ENCODE measurements at places on chromosomes 6 and 20. TPM values are rescaled to one million over a fixed set of nuclear protein-coding genes. Genes with fewer than 3 reads are reported as not detected.

- no peaks in the 10 kb centered on the region for H3K4me1 ChIP-seq
- no peak overlapping the region for H3K27ac ChIP-seq
- H3K27me3 ChIP-seq = no peaks in the 10 kb centered on the region
- H3K4me3 ChIP-seq = no peak overlapping the region
- no peak for DNase-seq
These were observed 16.0 kb downstream of the TM9SF4 start for GRCh38 chr20:32125506-32125905.

DNA sequence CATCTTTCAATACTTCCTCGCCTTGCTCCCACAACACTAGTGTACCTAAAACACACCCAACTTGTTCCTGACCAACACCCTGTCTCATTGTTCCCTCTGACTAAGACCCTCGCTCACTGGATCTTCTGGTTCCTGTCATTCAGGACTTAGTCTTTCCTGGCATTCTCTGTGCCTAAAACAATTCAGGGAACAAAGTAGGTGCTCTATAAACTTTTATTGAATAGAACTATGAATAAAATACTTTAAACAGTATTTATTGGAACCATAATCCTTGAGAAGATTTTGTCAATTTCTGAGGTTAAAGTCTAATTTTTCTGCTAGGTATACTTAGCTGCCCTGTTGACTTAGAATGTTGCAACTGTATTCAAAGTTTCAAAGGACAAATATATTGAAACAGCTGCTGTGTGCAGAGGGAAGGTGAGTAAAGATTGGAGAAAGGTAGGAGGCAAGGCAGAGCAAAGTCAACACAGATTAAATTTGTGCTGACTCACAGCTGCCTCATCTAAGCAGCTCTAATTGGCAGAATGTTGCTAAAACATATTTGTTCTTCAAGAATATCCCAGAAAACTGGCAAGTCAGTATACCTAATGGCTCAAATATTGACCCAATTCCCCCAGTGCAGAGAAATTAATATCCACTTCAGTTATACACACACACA lies 37.6 kb downstream of the GSTA2 start:
- no peak for DNase-seq
- H3K27ac ChIP-seq = no peak overlapping the region
- H3K4me1 ChIP-seq = peaks cover 32% of the 10 kb centered on the region
- no peak overlapping the region for H3K4me3 ChIP-seq
- no peaks in the 10 kb centered on the region for H3K27me3 ChIP-seq

DNA sequence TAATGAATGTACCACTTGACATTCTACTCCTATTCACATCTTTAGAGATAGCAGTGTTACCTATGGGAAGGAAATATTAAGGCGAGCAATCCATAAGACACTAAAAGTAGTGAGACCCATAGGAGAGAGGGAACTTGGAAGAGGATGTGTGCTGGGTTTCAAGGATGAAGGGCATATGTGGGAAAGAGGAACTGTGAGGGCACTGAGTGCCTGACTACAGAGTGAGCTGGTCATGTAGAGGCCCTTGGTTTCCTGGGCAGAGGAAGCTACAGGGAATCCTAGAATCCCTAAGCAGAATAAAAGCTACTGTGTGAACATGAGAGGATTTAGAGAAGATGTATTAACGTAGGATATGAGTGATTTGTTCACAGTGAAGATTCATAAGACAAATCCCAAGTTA lies 262.8 kb downstream of the FARS2 start:
- no peaks in the 10 kb centered on the region for H3K27me3 ChIP-seq
- no peak overlapping the region for H3K4me3 ChIP-seq
- no peak for DNase-seq
- H3K27ac ChIP-seq = no peak overlapping the region

DNA sequence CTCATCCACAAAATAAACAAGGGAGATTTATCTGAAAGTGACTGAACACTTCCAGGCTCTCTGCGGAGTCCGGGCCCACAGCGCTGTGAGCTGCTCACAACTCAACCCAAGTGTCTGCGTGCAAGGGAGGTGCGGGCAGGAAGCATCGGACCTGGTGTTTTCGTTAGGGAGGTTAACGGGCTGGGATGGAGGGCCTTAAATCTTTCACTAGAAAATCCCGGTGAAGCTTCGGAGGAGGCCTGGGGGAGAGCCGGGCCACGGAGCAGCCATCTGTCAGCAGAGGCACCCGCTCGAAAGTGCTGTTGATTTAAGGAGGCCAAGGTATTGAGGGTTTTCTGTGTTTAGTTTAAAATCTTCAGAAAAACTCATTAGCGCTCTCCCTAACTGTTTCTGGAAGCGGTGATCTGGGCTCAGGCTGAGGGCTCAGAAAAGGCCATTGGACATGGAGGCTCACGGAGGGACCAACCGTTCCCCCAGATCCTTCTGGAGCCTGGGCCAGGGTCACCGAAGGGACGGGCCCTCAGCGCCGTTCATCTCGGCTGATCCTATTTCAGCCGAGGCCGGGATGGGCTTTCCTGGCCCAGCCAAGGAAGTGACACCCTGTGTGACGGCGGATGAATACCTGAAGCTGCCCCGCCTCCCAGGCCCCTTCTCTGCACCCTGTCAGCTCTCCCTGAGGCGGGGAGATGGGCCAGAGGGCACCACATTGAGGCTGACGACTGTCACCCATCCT lies 20.7 kb downstream of the GATA5 start:
- no peak overlapping the region for H3K4me3 ChIP-seq
- H3K27me3 ChIP-seq = peaks cover 5% of the 10 kb centered on the region
- H3K27ac ChIP-seq = no peak overlapping the region
- H3K36me3 ChIP-seq = no peaks in the 10 kb centered on the region

DNA sequence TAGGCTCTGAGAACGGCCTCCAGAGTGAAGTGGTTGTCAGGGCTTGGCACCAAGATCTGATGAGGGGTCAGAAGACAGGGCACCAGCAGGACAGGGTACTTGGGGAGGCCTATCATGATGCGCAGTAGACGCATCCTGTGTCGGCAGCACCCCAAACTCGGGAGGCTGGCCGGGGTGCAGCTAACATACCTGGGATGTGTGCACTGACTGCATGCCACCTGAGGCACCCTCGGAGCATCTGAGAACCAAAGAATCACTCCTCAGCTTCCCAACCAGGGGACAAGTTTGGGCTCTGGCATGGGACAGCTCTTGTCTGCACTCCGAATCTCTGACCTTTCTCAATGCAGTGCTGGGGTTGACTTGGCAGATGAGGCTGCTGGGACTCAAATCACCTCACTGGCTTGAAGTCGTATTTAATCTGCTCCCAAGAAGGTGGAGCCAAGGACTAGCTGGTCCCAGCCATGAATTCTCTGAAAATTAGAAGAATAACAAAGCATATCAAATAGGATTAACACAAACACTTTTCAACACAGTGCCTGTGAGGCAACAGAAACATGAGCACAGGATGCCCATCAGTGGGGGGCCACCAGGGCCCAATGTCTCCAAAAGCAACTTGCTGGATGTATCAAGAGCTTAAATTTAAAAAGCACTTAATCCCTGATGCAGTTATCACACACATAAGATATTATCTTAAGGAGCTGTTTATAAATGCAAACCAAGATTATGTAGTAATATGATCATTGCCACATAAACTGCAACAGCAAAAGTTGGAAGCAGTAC lies 348.8 kb downstream of the PREX1 start:
- H3K4me3 ChIP-seq = no peak overlapping the region
- no peaks in the 10 kb centered on the region for H3K27me3 ChIP-seq
- DNase-seq = no peak
- no peak overlapping the region for H3K27ac ChIP-seq
- H3K36me3 ChIP-seq = no peaks in the 10 kb centered on the region

- no peak for DNase-seq
- no peaks in the 10 kb centered on the region for H3K27me3 ChIP-seq
- H3K27ac ChIP-seq = no peak overlapping the region
- H3K4me1 ChIP-seq = no peaks in the 10 kb centered on the region
- no peak overlapping the region for H3K4me3 ChIP-seq
- no peaks in the 10 kb centered on the region for H3K36me3 ChIP-seq
These were observed 198.1 kb downstream of the MMUT start for GRCh38 chr6:49264909-49265308.

DNA sequence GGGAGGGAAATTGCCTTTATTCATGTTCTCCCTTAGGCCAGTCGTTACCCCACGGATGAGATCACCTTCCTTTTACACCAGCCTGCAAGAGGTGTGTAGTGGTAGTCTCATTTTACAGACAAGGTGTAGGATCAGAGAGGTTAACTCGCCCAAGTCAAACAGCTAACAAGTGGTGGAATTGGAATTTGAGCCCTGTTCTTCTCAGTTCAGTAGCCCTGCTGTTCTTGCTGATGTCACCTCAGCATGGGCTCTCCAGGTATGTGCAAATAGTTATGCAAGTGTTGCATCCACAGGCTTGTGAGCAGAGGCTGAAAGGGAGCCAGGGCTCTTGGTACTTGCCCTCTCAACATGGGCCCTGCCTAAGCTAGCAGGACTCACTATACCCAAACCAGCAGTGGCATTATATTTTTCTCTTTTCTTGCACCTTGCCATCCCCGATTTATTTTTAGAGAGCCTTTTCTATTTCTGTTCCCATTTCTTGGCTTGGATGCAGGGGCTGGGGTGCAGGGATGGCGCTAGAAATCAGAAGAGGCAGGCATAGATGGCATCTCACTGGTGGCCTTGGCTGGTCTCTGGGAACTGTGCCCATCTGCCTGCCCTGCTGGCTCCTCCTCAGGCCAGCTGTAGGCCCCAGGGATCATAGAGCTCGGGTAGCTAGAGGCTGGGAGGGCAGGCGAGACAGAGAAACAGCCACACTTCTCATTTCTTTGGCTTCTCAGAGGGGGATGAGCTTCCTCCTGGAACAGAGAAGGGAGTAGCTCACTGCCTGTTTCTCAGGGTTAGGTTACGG lies 18.2 kb downstream of the PPARD start:
- peaks cover 25% of the 10 kb centered on the region for H3K4me1 ChIP-seq
- no peaks in the 10 kb centered on the region for H3K27me3 ChIP-seq
- no peak overlapping the region for H3K27ac ChIP-seq
- no peak for DNase-seq

DNA sequence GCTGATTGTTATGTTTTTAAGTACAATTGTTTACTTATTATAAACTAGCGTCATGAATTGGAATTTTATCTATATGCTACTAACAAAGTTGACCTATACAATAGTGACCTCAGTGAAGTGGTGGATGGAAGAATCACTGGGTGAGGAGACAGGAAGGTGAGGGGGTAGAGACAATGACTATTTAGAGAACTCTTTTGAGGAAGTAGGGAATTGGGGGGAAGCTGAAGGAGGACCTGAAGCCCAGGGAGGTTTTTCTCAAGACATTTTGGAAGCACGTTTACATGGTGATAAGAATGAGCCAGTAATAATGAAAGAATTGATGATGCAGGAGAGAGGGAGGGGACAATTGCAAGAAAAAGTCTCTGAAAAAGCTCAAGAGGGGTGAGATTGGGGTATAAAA lies 96.4 kb downstream of the RPS12 start:
- no peak overlapping the region for H3K4me3 ChIP-seq
- H3K36me3 ChIP-seq = no peaks in the 10 kb centered on the region
- DNase-seq = no peak
- H3K27ac ChIP-seq = no peak overlapping the region
- peaks cover 5% of the 10 kb centered on the region for H3K27me3 ChIP-seq

DNA sequence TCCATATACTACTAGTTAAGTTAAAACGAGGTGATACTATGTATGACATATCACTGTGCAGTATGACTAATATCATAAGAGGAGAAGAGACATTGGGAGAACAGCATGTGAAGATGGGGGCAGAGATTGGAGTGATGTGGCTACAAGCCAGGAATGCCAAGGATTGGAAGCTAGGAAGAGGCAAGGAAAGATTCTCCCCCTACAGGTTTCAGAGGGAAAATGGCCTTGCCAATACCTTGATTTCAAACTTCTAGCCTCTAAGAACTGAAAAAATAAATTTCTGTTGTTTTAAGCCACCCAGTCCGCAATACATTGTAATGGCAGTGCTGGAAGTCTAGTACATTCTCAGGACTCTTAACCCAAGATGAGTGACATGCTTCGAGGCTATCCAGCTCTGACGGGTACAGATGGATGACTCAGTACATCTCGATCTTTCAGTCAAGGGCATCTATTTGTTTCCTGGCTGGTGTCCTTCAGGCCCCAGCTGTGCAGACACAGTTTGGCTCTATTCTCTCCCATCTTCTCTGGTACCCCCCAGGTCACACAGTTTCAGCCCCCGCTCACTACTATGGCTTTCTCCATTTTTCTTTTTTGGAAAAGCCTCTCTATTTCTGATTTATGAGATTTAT lies 55.5 kb upstream of the THEMIS start:
- H3K27me3 ChIP-seq = no peaks in the 10 kb centered on the region
- H3K4me3 ChIP-seq = no peak overlapping the region
- no peak for DNase-seq

GRCh38 chr20:57398901-57399535 lies 7.8 kb downstream of the RBM38 start:
- peaks cover 50% of the 10 kb centered on the region for H3K4me1 ChIP-seq
- H3K27me3 ChIP-seq = no peaks in the 10 kb centered on the region
- no peak overlapping the region for H3K27ac ChIP-seq
- DNase-seq = no peak

GRCh38 chr6:81401970-81402690 lies 350.4 kb downstream of the TENT5A start:
- no peak overlapping the region for H3K4me3 ChIP-seq
- H3K36me3 ChIP-seq = no peaks in the 10 kb centered on the region
- H3K27me3 ChIP-seq = no peaks in the 10 kb centered on the region
- DNase-seq = no peak

GRCh38 chr6:169707772-169708171 lies 5.8 kb downstream of the C6orf120 start:
- H3K4me3 ChIP-seq = no peak overlapping the region
- no peak overlapping the region for H3K27ac ChIP-seq
- peaks cover 10% of the 10 kb centered on the region for H3K4me1 ChIP-seq
- H3K36me3 ChIP-seq = peaks cover 91% of the 10 kb centered on the region
- DNase-seq = no peak

DNA sequence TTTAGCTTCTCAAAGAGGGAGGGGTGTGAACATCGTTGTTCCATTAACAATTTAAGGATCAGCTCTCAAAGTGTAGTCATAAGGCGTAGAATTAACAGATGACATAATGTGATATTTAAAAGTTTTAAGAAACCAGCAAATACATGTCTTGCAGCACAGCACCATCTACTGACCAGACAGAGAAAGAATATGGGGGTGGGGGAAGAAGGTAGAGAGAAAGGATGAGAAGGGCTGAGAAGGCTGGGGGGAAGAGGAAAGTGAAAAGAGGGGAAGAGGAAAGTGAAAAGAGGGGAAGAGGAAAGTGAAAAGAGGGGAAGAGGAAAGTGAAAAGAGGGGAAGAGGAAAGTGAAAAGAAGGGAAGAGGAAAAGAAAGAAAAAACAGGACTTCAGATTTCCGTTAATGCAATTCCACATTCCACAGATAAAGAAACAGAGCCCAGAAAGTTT lies 80.9 kb downstream of the HAO1 start:
- H3K36me3 ChIP-seq = no peaks in the 10 kb centered on the region
- H3K4me3 ChIP-seq = no peak overlapping the region
- H3K27me3 ChIP-seq = no peaks in the 10 kb centered on the region

GRCh38 chr6:13413900-13414555 lies 73.4 kb downstream of the GFOD1 start:
- no peaks in the 10 kb centered on the region for H3K36me3 ChIP-seq
- no peak overlapping the region for H3K27ac ChIP-seq
- no peaks in the 10 kb centered on the region for H3K4me1 ChIP-seq
- no peaks in the 10 kb centered on the region for H3K27me3 ChIP-seq
- no peak overlapping the region for H3K4me3 ChIP-seq

- peaks cover 4% of the 10 kb centered on the region for H3K4me1 ChIP-seq
- H3K4me3 ChIP-seq = no peak overlapping the region
- no peaks in the 10 kb centered on the region for H3K36me3 ChIP-seq
- H3K27me3 ChIP-seq = no peaks in the 10 kb centered on the region
- no peak for DNase-seq
These were observed 18.6 kb upstream of the BCAS4 start for GRCh38 chr20:50776122-50776817.

Gene HFE
- total RNA-seq = 0.98 TPM

Gene EPM2A
- total RNA-seq = 3.5 TPM

Gene MYLIP
- total RNA-seq = 34.4 TPM

Gene HMGN3
- total RNA-seq = 46.3 TPM

Gene PROCR
- total RNA-seq = 4.1 TPM

Gene ID4
- 0.07 TPM for total RNA-seq

Gene CTCFL
- 122 TPM for total RNA-seq
